Sigmoid colon (tissue), 7 donors: ENCODE measurements at places on chromosomes 6 and 20.

- DNase-seq = no peak
These were observed 46.1 kb upstream of the GFRAL start for GRCh38 chr6:55281215-55281614.

DNA sequence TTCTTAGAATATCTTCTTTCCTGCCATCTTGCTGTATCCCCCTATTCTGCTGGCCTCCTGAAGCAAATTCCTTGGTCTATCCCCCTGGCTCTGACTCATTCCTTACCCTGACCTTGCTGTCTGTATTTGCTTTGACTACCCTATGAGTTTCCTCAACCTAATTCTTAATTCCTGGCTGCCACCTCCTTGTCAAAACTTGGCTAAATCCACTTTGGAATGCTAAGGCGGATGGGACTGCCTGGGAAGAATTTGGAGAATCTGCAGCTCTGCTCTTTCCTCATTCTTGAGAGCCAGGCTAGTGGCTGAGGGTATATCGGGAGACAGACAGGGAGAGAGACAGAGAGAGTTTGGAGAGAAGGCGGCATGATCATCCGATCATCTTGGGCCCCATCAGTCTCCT is 24.4 kb downstream of the CAP2 start:
- DNase-seq = no peak

DNA sequence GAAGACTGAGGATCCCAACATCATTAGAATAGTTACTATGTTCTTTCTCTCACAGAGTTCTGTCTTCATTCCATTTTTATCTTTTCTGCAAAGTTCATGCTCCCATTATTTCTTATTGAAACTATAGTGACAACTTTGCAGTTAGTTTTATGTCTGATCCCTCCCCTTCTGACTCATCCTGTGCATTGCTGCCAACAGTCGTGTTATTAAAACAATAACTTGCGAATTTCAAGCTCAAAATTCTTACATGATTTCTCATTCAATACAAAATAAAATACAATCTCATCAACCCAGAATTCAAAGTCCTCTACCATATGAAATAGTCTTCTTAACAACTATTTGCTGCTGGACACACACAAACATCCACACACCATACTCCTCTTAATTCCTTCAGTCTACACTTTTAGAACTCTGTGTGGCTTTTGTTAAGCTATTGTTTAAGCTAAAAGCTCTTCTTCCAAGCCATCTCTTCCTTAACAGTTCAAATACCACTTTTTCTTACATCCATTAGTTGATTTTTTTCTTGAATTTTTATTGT is 261.4 kb upstream of the IRAK1BP1 start:
- no peak for DNase-seq

GRCh38 chr6:24501374-24501773 is 6.6 kb downstream of the ALDH5A1 start:
- no peak for DNase-seq

DNA sequence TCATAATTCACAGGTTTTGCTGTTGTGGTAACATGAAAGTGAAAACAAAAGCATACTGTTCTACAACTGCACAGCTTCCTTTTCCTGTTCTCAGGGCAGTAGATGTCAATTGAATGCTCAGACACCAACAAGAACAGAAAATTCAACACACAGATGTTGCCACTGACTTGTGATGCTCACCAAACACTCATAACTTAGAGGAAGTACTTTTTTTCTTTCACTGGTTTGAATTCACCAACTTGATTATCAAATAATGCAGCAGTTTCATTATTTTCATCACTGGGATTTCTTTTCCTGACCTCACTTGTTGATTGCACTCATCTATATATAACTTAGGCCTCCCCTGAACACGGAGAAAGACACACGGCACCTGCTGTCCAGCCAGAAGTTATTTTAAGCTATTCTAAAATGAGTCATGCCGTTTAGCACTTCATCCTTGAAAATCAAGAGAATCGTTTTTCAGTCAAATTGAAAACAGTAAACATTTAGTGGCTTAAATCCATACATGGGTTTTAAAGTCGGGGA is 949 bp downstream of the TXLNB start:
- DNase-seq = peak; percentile 70

DNA sequence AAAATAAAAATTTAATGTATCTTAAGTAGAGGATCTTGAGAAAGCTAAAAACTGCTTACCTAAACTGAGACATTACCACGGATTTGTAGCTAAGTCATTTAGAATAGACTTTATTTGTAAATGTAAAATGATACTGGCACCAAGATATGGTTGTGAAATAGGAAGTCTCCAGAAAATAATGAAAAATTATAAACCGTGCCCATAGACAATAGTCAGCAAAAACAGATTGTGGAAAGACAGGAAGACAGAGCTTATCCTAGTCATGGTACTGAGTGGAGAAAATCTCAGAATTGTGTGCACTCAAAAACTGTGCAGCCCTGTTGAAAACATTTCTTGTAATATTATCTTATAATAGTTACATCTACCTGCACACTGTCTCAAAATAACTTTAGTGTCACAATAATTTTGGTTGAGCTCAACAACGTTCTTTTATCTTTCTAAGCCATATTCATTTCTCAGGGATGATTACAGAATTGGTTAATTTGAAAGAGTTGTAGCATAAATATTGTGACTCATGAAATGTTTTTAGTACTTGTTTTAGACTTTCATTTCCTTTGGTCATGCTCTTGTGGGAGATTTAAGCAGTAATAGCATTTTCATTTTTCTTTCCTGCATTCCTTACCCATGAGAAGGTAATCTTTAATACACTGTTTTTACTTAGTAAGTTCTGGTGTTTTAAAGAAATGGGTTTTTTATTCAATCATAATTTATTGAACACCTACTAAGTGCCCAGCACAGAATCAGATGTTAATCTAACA is 174.5 kb downstream of the SOX4 start:
- DNase-seq = no peak

DNA sequence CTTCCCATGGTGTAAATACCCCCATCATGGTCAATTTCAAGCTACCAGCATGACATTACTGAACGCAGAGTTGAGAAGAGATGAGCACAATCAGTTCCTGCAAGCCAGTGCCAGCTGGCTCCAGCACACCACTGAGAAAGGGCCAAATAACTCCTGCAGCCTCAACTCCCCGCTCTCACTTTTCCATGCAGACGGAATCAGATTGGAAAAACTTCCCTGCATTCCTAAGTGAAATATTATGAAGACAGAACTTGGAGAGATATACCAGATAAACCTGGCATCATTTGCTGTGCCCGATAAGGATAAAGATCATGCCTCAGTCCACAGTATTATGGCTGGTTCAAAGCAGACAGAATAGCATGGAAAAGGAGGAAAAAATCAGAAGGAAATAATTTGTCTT is 56.7 kb downstream of the FILIP1 start:
- DNase-seq = peak; percentile 85

DNA sequence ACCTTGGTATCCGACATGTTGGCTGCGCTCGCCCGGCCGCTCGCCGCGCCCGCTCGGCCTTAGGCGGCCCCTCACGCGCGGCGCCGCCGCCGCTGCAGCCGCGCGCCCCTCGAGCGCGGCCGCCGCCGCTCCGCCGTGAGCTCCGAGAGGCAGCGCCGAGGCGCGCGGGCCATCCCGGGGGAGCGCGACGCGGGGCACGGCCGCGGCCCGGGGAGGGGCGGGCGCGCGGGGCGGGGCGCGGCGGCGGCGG is at the start of gene KIF13A:
Gene KIF13A, minus strand, starts transcription at position 189 of the 250 bp plus-strand sequence. Its CDS starts 172 bp downstream, at position 17.
- no peak for DNase-seq

DNA sequence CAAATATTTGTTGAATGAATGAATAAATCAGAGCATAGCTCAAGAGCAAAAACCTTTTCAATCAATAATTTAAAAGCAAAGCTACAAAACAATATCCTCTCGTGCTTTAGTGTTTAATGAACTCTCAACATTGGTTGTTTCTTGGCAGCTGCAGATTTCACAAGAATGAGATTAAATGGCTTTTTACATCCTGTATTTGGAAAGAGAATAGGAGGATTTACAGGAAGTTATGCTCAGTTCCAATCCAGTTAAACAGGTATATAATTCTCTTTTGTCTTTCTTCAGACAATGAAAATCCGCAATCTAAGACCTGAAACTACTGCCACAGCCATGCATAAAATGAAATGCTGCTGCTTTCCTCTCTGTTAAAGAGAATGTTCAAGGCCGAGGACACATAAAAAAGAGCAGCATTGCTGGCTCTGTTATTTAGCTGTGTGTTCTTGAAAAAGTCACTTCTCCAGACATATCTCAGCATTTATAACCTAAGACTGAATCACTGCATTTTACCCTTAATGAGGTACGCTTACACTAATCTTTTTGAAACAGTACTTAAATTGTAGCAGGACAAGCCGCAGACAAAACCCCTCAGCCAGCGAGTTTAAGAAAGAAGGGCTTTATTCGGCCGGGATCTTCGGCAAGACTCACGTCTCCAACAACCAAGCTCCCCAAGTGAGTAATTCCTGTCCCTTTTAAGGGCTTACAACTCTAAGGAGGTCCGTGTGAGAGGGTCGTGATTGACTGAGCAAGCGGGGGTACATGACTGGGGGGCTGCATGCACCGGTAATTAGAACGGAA is 3.6 kb downstream of the C6orf52 start:
- no peak for DNase-seq

DNA sequence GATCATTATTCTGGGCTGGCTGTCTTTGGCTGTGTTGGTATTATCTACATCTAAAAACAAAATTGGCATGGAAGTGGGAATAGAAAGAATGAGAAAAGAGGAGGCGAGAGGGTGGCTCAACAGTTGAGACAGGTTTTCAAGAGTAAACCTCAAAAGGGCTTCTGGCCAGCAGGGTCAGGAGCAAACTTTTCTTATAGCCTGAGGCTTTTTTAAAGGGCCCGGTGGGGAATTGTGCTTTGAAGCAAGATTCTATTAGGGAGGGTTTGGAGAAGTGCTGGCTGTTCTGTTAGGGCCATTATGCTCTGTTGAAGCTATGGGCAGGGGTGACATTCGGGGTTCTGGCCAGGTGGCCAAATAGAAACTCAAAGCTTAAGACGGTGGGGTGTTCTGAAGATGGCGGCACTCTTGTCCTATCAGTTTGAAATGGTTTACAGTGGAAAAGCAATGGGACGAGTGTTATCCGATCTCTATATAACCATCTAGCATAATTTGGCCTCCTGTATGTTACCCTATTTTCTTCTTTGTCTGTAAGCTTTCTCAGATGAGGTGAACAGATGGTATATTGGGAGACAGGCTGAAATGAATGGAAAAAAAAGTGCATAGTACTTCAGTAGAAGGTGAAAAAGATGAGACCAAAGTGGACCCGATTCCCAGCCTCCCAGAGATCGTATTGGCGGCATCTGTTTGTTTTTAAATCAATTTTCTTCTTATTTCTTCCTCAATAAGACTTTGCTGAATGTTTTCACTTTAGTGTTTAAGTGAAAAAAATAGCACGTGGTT is 132.1 kb upstream of the CNR1 start:
- no peak for DNase-seq

DNA sequence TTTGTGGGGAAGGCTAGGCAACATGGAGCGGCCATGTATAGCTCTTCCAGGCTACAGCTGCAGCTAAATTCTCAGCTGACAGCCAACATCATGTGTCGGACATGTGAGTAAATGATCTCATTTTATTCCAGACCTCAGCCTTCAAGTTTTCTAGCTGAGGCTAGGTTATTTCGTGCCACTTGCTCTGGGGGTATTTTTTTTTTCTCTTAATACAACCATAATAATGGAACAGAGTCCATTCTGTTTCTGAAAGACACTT is 573.5 kb downstream of the CD109 start:
- DNase-seq = no peak

GRCh38 chr6:10733151-10733715 is 10.4 kb downstream of the TMEM14C start:
- peak; percentile 54 for DNase-seq

DNA sequence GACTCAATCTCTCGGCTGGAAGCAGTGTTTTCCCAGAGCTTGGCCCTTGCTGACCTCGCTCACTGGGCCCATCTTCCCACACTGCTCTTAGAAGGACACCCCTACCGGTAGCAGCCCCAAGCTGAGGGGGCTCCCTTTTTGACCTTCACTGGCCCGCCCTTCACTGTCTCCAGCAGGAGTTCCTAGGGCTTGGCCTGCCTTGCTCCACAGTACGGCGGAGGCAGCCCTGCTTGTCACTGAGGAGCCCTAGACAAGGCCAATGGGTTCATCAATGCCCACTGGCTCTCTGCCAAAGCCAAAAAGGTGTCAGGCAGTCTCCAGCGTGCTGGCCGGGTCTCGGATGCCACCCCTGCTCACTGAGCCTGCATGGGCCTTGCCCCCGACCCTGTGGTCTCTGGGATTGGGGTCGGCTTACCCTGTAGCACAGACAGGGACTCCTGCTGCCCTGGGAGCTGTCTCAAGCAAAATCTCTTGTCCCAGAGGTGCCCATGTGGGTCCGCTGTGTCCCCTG is 2.1 kb downstream of the MMP24OS start:
- DNase-seq = no peak

GRCh38 chr20:10673176-10673841 is 490 bp downstream of the JAG1 start:
- DNase-seq = peak; percentile 73

DNA sequence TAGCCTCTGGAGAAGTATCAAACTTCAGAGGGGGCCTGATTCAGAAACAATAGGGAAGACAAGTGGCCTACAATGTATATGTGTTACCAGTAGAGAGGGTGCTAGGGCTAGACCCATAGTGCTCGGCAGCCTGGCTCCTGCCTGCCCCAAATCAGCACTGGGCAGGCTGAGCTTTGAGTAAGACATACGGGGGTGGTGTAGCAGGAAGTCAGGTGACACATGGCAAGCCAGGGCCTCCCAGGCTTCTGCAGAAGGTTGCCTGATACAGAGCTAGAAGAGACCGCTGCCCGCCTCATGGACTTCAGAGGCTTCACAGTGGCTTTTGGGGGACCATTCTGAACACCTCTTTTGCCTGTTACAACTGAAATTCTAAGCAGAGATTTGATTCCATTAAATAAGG is 43.4 kb downstream of the RALY start:
- no peak for DNase-seq

GRCh38 chr6:109172101-109172746 is 76.9 kb downstream of the CEP57L1 start:
- no peak for DNase-seq

- DNase-seq = no peak
These were observed 8.8 kb downstream of the CDH4 start for GRCh38 chr20:61260905-61261304.

DNA sequence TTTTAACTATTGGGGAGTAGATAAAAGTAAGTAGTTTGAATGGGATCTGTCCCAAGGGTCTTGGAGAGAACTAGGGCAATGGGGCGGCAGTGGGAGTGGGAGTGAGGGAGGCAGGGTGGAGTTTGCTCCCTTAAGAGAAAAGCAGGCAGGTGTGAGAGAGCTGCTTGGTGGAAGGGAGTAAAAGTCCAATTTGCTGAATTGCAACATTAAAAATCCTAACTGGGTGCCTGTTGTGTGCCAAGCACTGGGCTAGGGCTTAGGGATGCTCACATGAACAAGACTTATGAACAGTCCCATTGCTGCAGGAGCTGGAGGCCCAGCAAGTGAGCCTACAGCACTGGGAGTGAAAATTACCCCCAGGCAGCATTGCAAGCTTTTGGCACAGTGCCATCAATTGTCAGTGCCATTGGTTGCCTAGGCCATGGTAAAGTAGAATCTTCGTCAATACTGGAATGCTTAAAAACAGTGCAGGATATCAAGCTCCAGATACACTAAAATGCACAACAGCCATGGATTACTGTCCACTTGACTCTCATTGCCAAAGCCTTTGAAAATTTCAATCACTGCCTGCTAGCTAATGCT is 277.7 kb upstream of the JARID2 start:
- DNase-seq = no peak

GRCh38 chr6:29153083-29153482 is 17.6 kb upstream of the OR2J2 start:
- DNase-seq = no peak

- peak; percentile 60 for DNase-seq
These were observed 237.7 kb downstream of the DLL1 start for GRCh38 chr6:170052991-170053821.
